ENCODE measurements at places on chromosomes 7 and 10. TPM values are rescaled to one million over a fixed set of nuclear protein-coding genes. Genes with fewer than 3 reads are reported as not detected.

Gene CYP3A4
- not detected for total RNA-seq

Gene ABCB4
- 0.17 TPM for total RNA-seq

Gene LBX1
- under 0.01 TPM for total RNA-seq

Gene TET1
- total RNA-seq, result 1.8 TPM

Gene GIMAP7
- total RNA-seq, result not detected

Gene SSBP1
- 226 TPM for total RNA-seq

Gene PROSER2
- total RNA-seq, result 4.7 TPM

Gene TRA2A
- 19.0 TPM for total RNA-seq

Gene CFAP43
- under 0.01 TPM for total RNA-seq

Gene HHEX
- total RNA-seq, result 1.6 TPM

Gene MUC3A
- not detected for total RNA-seq

Gene TMEM60
- total RNA-seq, result 21.2 TPM

Gene WNT8B
- not detected for total RNA-seq

Gene GRID1
- total RNA-seq, result not detected

Gene HPS1
- total RNA-seq, result 42.1 TPM

All from bronchus fibroblast of lung (primary cell).